ENCODE measurements at places on chromosomes 12 and 14. TPM values are rescaled to one million over a fixed set of nuclear protein-coding genes. Genes with fewer than 3 reads are reported as not detected.

Gene PLEKHG3
- 1.0 TPM for total RNA-seq

Gene GLT8D2
- total RNA-seq, result not detected

Gene SOX5
- total RNA-seq, result 0.34 TPM

GRCh38 chr12:124328116-124328515 lies 33.2 kb downstream of the RFLNA start:
- H3K27ac ChIP-seq, result no peak overlapping the region
- H3K4me1 ChIP-seq, result no peaks in the 10 kb centered on the region
- H3K27me3 ChIP-seq, result no peaks in the 10 kb centered on the region
- H3K36me3 ChIP-seq, result peaks cover 49% of the 10 kb centered on the region
- no peak overlapping the region for H3K4me3 ChIP-seq

GRCh38 chr12:6268484-6269157 lies 41.9 kb upstream of the PLEKHG6 start:
- H3K27me3 ChIP-seq, result peaks cover 3% of the 10 kb centered on the region
- peaks cover 21% of the 10 kb centered on the region for H3K4me1 ChIP-seq
- H3K4me3 ChIP-seq, result no peak overlapping the region
- DNase-seq, result no peak
- no peaks in the 10 kb centered on the region for H3K36me3 ChIP-seq

DNA sequence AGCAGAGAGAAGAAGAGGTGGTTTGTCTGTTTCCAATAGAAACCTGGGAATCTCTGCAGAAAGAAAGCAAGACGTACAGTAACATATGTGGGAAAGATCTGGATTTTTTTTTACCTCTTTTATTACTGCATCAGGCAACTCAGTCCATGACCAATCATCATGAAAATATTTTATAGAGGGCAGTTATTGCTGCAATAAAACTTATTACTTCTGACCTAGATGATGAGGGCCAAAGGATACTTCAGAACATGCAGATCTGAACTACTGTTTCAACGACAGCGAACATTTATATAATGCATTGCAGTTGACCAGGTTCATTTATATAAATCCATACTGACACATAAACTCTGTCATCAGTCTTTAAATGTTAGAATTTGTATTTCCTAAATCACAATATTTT lies 67.7 kb downstream of the STAB2 start:
- no peaks in the 10 kb centered on the region for H3K36me3 ChIP-seq
- H3K27me3 ChIP-seq, result peaks cover 8% of the 10 kb centered on the region
- no peak overlapping the region for H3K4me3 ChIP-seq

- no peaks in the 10 kb centered on the region for H3K36me3 ChIP-seq
- no peak overlapping the region for H3K4me3 ChIP-seq
- no peak for DNase-seq
- no peaks in the 10 kb centered on the region for H3K27me3 ChIP-seq
- no peak overlapping the region for H3K27ac ChIP-seq
These were observed 22.9 kb upstream of the RDH16 start for GRCh38 chr12:56980268-56980667.

- H3K27ac ChIP-seq, result no peak overlapping the region
- no peak for DNase-seq
- H3K27me3 ChIP-seq, result peaks cover 2% of the 10 kb centered on the region
- peaks cover 5% of the 10 kb centered on the region for H3K4me1 ChIP-seq
- H3K4me3 ChIP-seq, result no peak overlapping the region
These were observed 209.5 kb upstream of the ARHGAP5 start for GRCh38 chr14:31867570-31867969.

GRCh38 chr14:71324767-71325272 lies 417.6 kb downstream of the PCNX1 start:
- DNase-seq, result peak; percentile 47
- H3K36me3 ChIP-seq, result peaks cover 53% of the 10 kb centered on the region
- H3K27me3 ChIP-seq, result no peaks in the 10 kb centered on the region
- peak overlapping the region; percentile 63 for H3K4me3 ChIP-seq
- peak overlapping the region; percentile 60 for H3K27ac ChIP-seq

GRCh38 chr12:44847888-44848702 lies 28.0 kb downstream of the NELL2 start:
- peaks cover 6% of the 10 kb centered on the region for H3K36me3 ChIP-seq
- peak; percentile 60 for DNase-seq
- peaks cover 60% of the 10 kb centered on the region for H3K4me1 ChIP-seq
- peak overlapping the region; percentile 46 for H3K4me3 ChIP-seq
- H3K27ac ChIP-seq, result peak overlapping the region; percentile 90

- H3K4me1 ChIP-seq, result no peaks in the 10 kb centered on the region
- H3K27me3 ChIP-seq, result no peaks in the 10 kb centered on the region
- no peak overlapping the region for H3K27ac ChIP-seq
- no peak overlapping the region for H3K4me3 ChIP-seq
- no peaks in the 10 kb centered on the region for H3K36me3 ChIP-seq
- no peak for DNase-seq
These were observed 136.0 kb upstream of the NOS1 start for GRCh38 chr12:117497407-117497806.

GRCh38 chr12:92988622-92989130 lies 59.6 kb upstream of the EEA1 start:
- H3K27ac ChIP-seq, result no peak overlapping the region
- no peak for DNase-seq
- no peak overlapping the region for H3K4me3 ChIP-seq
- H3K27me3 ChIP-seq, result no peaks in the 10 kb centered on the region

All from activated T-helper 2 cell treated with anti-CD3 and anti-CD28 coated beads, Interferon-gamma antibody, Interleukin-2, Interleukin-4, amounts not matched to agents 10 μg/mL and 5 μg/mL and 100 μg/mL, durations not matched to agents 14 hours and 24 hours and 36 hours (primary cell).